ENCODE measurements at places on chromosomes 11 and 22.

DNA sequence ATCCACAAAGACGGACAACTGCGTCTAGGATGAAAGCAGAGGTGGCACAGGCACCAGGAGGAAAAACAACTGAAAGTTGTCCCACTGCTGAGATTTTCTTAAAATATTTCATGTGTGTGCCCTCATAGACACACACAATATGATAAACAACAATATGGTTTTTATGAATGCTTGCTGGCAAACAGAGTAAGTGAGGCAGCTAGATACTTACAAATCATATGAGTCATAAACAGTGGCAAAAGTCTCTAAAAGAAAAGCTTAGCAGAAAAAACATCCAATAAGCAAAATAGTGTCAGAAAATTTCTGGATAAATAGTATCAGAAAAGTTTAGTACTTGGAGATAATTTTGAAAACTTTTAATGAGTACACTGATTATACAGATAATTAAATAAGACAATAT lies 101.2 kb upstream of the DDI1 start:
- no peak for DNase-seq

- DNase-seq, result no peak
These were observed 4.1 kb downstream of the CCDC188 start for GRCh38 chr22:20146777-20147176.

DNA sequence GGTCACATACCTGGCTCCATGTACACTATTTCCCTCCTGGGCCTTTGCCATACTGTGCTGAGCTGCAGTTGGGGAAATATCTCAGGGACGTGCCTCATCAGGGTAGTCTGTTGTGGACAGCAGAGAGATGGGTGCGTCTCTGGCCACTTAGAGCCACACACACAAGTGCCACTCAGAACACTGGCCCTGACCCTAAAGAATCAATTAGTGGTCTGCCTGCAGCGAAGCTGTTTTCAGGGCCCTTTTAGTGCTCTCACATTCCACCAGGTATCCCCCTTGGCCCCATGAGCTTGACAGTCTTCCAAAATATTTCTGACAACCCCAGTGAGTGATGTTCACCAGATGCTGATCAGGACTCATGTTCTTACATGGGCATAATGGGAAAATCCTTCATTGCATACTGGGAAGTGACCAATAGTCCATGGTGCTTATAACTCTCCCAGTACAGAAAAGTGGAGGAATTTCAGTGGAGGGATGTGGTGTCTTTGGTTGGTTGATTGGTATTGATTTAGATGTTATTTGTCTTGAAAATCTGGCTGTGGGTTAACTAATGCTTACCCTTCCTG lies 66.1 kb downstream of the ME3 start:
- no peak for DNase-seq

- no peak for DNase-seq
These were observed 26.8 kb downstream of the BARX2 start for GRCh38 chr11:129402206-129403171.

DNA sequence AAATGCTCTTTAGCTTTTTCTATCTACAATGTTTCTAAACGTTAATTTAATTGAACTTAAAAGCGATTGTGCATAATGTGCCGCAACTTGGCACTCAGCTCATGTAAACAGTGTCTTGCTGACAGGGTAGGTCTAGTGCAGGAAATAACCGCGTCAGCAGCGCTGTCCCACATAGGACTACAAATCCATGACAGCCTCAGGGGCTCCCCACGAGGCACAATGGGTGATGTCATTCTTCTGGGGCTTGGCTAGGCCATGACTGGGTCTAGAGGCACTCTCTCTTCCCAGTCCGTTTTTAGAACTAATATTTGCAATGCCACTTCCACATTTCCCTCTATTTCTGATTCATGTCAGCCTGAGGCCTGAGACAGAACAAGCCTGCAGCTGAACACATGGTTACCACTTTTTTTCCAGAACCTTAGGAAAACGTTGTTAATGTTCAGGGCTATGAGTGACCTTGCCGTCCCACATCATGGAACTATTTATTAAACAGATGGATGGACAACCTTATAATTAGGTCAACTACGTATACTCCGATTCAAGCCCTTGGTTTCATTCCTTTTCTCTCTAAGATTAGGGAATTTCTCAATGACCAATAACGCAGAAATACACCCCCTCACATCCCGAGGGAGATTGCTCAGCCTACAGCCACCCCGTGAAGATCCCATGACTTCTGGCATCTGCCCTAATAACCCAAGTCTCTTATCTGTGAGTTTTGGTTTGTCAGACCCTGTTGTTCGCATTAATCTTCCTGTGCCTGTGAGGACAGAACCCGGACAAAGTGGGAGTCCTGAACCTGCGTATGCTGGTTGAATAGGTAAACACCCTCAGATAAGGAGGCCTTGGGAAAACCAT lies 19.4 kb upstream of the SNX32 start:
- no peak for DNase-seq

- DNase-seq, result no peak
These were observed 32.8 kb downstream of the PITPNB start for GRCh38 chr22:27885977-27886842.

- DNase-seq, result no peak
These were observed 301.7 kb upstream of the PITPNB start for GRCh38 chr22:28220626-28221363.

GRCh38 chr11:88415495-88415894 lies 78.0 kb upstream of the CTSC start:
- DNase-seq, result no peak

DNA sequence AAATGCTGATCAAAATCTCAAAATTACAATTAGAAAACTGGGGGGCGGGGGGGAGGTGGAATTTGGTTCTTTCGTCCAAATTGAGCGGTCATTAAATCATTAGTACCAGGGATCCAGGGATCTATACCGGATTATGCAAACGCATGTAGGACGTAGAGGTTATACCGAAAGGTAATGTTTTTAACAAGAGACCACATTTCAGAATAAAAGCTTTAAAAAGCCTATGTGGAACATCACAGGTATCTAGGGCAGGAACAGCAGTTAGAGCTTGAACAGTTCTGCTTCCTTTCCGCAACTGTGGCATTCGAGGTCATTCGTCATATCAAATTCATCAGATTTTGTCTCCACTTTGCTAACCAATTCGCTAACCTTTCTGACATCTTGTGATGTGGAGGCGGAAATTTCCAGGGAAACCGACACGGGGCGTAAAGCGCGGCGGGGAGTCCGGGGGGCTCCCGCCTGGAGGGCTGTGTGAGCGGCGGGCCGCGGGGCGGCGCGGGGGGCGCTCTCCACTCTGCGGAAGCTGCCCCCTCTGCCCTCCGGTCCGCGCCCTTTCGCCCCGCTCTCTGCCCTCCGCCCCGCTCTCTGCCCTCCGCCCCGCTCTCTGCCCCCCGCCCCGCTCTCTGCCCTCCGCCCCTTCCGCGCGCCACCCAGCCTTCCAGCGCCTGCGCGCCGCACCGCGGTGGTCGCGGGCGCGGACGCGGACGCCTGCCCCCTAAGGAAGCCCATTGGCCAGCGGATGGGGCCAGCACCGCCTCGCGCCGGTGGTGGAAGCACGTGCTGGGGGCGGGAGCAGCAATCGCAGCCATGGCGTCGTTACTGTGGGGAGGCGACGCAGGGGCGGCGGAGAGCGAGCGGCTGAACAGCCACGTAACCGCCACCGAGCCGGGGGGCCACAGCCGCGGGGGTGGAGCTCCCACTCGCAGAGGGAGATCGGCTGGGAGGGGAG lies at the start of gene DDX25:
TSS of gene DDX25 (plus strand) at position 798 of the 949 bp plus-strand sequence. CDS start at position 808, 10 bp downstream.
- DNase-seq, result no peak

- DNase-seq, result no peak
These were observed 130.5 kb downstream of the MED15 start for GRCh38 chr22:20637750-20638506.

- no peak for DNase-seq
These were observed 360.8 kb upstream of the PITPNB start for GRCh38 chr22:28279888-28280287.

- no peak for DNase-seq
These were observed 16.2 kb upstream of the ACER3 start for GRCh38 chr11:76844511-76844910.

GRCh38 chr11:27186580-27186979 lies 146.0 kb downstream of the BBOX1 start:
- DNase-seq, result no peak

- DNase-seq, result no peak
These were observed 39.6 kb downstream of the NEU3 start for GRCh38 chr11:75028321-75028720.

- no peak for DNase-seq
These were observed 203.4 kb downstream of the FAM76B start for GRCh38 chr11:95586155-95586554.

GRCh38 chr22:38724176-38724575 lies 18.4 kb downstream of the GTPBP1 start:
- no peak for DNase-seq

- DNase-seq, result no peak
These were observed 113.7 kb upstream of the NAV2 start for GRCh38 chr11:19598876-19599486.

DNA sequence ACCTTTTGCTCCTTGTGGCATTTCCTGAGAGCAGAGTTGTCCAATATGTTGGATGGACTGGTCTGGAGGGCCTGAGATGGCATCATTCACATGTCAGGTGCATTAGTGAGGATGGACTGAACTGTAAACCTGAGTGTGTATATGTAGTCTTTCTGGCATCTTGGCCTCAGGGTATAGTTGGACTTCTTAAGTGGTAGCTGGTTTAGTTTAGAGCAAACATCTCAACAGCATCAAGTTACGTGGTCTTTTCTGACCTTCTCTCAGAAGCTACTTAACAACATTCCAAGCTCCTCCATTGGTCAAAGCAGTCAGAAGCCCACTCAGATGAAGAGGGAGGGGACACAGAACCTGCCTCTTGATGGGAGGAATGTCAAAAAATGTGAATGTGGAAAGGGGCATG lies 829.9 kb downstream of the METTL15 start:
- no peak for DNase-seq

DNA sequence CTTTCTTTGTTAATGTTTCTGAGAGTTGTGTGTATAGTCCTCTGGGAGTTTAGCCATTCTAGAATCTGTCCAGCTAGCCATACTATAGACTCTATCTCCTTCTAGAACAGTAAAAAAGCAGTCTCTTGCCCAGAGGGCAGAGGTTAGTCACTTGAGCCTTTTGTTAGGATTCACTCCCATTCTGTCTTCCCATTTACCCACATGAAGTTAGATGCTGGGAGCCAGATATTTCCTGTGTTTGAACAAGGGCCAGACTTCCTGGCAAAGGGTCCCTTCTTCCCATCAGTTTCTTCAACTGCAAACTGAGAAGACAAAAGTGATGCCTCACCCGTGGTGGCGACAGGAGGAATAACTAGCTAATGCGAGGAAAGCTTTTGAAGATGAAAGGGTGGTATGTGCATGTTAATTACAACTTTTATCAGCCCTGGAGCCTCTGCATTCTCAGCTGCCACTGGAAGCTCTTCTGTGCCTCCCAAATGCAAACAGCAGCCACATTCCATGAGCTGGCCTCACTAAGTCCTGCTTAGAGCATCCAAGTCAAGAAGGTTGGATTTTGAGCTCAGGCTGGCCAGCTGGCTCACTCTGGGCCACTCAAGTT lies 12.8 kb downstream of the CD44 start:
- DNase-seq, result no peak

DNA sequence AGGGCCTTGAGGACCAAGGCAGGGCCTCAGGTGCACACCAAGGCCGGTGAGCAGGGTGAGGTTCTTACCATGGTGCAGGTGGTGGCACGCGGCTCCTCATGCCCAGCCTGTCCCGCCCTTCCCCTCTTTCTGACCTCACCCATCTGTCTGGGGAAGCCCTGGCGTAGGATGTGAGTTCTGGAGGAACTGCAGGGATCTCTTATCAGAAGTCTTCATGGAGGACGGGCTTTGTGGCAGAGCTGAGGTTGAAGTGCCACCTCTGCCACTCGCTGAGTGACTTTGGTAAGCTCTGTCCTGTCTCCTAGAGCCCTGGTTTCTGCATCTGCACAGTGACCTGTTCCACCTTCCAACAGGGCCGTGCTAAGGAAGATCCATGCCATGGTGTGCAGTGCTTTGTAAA lies 49.1 kb downstream of the LRRC32 start:
- DNase-seq, result no peak

DNA sequence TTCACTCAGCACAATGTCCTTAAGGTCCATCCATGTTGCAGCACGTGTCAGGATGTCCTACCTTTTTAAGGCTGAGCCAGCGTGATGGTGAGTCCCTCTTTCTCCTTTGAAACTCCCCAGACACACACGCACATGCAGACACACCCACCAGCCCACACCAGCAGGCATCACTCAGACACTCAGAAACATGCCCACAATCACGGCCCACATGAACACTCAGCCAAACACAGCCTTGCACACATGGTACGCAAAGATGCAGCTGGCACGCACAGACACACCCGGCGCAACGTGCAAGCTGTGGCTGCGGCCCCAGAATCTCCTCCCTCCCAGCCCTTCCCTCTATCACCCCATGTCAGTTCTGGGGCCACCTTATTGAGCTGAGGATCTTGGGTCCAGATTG lies 8.0 kb downstream of the FADS3 start:
- DNase-seq, result no peak

- no peak for DNase-seq
These were observed 268.5 kb upstream of the SYN3 start for GRCh38 chr22:33326540-33327295.

- DNase-seq, result no peak
These were observed 15.5 kb downstream of the CLTCL1 start for GRCh38 chr22:19275919-19276600.

DNA sequence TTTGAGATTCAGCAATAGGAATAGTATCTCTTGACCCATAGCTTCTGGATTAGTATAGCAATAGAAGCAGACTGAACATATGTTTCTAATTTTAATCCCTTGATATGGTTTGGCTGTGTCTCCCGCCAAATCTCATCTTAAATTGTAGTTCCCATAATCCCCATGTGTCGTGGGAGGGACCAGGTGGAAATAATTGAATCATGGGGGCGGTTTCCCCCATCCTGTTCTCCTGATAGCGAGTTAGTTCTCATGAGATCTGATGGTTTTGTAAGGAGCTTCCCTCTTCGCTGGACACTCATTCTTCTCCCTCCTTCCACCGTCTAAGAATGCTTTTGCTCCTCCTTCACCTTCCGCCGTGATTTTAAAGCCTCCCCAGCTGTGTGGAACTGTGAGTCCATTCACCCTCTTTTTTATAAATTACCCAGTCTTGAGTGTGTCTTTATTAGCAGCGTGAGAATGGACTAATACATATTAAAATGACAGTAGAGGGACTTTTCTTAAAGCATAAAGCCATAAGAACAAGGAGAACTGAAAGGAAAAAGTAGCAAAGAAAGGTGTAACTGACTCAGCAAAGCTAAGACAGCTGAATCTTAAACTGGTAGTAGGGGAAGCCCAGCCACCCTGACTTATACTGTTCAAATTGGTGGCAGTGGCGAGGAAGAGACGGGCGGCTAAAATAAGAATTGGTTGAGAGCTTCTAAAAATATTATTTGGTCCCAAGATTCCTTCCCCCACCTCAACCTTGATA lies 20.3 kb upstream of the SLN start:
- DNase-seq, result no peak

DNA sequence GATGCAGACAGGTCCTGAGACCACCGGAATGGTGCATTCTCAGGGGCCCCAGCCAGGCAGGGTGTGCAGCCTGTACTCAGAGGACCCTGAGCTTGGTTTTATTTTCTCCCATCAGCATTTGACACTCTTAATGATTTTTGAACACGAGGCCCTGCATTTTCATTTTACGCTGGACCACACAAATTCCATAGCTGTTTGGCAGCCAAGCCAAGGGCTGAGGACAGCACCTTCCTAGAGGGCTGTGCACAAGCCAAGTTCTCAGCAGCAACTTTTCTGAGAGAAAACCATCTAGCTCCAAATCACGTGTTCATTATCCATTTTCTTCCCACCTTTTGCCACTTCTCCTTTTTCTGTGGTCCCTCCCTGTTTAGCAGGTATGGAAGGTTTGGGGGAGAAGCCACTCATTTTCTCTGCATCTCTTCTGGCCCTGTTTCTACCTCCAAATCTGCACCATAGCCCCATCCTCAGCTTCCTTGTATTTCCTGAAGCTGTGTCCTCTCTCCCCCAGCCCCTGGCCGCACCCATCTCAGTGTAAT lies 60.4 kb downstream of the TRAF6 start:
- DNase-seq, result no peak
